ENCODE measurements at places on chromosomes 5 and 9.
A peak's percentile ranks its signal among the peaks of the same experiment; 100 is the strongest.

DNA sequence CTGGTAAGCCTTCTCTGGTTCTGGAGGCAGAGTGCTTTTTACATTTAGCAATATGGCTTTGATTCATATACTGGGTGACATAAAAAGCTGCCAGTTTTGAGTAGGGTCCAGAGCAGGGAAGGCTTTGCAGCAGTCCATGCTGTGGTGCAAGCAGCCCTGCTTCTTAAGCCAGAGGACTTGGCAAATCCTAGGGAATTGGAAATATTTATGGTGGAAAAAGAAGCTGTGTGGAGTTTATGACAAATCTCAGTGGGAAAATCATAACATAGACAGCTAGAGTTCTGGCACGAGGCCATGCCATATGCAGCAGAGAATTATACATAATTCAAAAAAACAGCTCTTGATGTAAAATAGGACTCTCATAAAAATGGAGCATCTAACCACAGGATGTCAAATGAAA, 536.4 kb downstream of the RASEF start:
- DNase-seq = no peak

DNA sequence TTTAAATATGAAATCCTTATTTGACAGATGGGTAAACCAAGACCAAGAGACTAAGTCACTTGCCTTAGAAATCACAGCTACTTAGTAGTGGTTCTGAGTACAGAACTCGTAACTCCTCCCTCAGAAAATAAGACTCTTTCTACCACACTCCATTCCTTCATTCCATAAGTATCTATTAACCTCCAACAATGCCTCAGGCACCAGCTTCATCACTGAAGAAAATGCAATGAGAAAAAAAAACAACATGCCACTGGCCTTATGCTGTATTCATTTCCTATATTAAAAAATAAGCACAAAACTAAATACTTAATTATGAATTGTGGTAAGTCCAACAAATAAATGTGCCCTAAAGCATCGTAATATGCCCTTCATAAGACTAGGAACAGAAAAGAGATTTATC, 13.5 kb upstream of the FREM1 start:
- DNase-seq = no peak

DNA sequence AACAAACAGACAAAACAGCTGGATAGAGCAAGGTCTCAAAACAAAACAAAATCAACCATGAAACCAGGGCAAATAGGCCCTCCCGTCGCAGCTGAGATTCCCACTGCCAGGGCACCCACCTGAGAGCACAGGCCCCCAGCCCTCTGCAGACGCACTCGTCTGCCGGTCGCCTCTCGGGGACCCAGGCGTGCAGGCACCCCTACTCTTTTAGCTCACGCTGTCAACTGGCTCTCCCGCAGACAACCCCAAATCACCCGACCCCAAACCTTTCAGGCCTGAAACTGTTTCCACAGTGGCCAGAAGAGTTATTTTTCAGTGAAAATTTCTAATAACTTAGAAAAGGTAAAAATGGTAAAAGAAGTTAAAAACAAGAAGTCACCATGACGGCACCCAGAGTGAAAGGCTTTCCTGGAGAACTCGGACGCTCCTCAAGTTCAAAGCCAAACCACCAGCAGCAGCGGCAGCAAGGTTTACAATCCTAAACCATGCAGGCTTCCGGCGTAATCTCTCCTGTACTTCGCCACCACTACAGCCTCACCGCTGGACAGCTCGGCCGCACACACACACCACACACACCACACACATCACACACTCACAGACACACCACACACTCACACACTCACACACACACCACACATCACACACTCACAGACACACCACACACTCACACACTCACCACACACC, 1.9 kb upstream of the UBE2QL1 start:
- DNase-seq = no peak

DNA sequence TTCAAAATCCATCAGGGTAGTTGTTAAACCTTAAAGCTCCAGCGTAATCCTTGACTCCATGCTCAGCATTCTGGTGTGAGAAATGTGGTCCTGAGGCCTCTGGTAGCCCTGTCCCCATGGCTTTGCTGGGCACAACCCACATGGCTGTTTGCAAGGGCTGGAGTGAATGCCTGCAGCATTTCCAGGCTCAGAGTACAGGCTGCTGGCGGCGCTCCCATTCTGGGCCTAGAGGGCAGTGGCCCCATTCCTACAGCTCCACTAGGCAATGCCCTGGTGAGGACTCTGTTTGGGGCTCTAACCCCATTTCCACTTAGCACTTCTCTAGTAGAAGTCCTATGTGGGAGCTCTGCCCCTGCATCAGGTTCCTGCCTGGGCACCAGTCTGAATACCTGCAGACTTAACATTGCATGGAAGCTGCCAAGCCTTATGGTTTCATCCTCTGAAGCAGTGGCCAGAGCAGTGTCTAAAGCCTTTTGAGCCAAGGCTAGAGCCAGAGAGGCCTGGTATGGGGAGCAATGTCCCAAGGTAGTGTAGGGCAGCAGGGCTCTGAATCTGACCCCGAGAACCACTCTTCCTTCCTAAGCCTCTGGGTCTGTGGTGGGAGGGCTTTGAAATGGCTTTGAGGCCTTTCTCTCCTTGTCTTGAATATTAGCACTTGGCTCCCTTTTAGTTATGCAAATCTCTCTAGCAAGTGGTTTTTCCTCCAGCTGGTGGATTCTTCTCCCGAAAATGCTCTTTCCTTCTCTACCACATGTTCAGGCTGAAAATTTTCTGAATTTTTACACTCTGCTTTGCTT, 5.8 kb upstream of the ALDH1A1 start:
- no peak for DNase-seq

DNA sequence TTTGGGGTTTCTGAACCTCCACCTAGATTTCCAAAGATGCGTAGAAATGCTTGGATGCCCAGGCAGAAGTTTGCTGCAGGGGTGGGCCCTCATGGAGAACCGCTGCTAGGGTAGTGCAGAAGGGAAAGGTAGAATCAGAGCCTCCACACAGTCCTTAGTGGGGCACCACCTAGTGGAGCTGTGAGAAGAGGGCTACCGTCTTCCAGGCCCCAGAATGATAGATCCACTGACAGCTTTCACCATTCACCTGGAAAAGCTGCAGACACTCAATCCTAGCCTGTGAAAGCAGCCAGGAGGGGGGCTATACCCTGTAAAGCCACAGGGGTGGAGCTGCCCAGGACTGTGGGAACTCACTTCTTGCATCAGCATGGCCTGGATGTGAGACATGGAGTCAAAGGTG, 13.3 kb upstream of the HSDL2 start:
- DNase-seq = no peak

- no peak for DNase-seq
These were observed 69.2 kb upstream of the MYO10 start for GRCh38 chr5:17005107-17005828.

DNA sequence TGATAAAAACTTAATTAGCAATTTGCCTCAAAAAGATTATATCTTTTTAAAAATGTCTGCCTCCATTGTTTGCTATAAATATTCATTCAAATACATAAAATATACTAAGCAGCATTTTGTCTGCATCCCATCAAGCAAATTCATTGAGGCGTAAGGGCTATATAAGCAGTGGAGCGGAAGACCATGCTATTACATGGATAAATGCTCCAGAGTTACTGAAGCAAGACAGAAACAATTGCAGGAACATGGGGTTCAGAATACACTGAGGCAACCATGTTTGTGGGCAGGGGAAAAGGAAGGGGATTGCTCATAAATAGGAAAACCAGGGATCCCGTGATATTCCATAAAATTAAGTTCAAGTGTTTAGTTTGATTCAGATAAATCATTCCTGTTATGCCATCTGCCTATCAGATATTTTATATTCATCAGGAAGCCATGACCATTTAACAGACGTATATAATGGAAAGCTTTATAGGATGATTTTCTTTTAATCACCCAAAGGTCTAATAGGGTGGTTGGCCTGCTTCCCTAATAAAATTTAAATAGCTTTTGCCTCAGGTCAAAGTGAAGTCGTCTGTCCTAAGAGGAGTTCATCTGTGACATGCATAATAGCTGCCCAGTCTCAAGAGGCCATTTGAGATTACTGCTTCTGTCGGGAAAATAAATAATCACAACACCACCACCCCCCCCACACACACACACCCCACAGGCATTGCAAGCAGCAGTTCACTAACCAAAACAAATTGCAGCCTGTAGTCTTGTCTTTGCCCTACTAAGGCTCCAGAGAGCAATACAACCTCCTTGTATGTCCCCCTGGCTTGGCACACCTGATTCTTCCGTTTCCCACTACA, 105.2 kb downstream of the RASEF start:
- DNase-seq = no peak

DNA sequence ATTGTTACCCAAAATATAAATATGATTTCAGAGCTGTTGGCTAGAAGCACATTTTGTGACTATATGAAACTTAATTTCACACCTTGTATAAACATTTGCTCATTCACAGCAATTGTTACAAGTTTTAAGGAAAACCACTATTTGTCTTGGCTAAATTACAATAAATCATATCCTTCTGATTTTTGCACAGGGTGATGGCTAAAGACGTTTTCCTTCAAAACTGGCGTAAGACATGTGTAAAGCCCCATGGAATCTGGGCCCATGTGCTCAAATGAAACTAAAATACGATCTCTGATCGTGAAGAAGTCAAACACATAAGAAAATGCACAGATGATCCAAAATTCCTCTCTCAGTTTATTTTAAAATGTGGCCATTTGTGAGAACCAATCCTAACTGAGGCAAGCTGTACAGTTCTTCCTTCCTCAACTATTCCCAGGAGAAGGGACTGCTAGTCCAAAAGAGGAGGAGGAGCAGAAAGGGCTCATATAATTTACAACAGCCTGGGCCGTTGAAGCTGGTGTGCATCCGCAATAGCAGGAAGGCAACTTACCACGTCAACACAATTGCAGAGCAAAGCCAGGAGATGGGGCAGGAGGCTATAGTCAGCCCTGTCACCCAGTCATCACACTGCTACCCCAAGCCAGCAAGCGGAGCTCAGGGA, 98.4 kb downstream of the MED27 start:
- DNase-seq = no peak

- no peak for DNase-seq
These were observed 2.4 kb upstream of the CCDC112 start for GRCh38 chr5:115298811-115299210.

- DNase-seq = no peak
These were observed 5.8 kb upstream of the NKD2 start for GRCh38 chr5:1002836-1003235.

- DNase-seq = peak; percentile 8
These were observed 18.8 kb downstream of the SMIM32 start for GRCh38 chr5:136174021-136174659.

- DNase-seq = no peak
These were observed at the start of gene UGT3A1 for GRCh38 chr5:35990941-35991611. Gene UGT3A1 (minus strand): TSS chr5:35991390. CDS start chr5:35991240, 150 bp downstream.

GRCh38 chr9:82147798-82148425, 159.3 kb downstream of the SPATA31D1 start:
- DNase-seq = no peak

- no peak for DNase-seq
These were observed 281.3 kb downstream of the ARHGAP26 start for GRCh38 chr5:143051244-143052058.

DNA sequence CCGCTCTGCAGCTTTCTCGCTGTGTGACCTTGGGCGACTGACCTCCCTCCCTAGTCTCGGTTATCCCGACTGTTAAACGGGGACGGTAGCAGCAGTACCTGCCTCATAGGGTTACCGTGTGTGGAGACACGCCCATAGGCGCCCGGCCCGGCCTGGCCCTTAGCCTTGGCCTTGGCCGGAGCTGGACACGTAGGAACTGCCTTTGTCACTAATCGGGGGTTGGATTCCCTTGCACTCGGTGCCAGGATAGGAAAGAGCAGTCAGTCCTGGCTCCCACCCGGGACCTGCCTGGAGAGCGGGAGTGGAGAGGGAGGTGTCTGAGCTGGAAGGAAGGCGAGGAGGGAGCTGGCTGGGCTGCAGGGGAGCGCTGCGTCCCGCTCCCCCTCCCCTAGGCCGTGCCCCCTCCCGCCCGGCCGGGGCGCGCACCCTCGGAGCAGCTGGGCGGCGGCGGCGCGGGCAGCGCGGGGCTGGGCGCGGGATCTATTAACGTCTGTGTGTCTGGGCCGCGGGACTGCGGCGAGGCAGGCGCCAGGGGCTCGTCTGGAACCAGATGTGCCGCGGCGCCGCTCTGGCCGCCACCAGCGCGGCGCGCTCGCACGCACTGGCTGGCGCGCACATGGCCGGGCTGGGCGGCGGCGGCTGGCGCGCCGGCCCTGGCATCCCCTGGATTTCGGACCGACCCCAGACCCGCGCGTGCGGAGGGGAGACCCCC, 31.7 kb downstream of the PRRX2 start:
- no peak for DNase-seq

GRCh38 chr9:121289772-121290370, 21.9 kb downstream of the GSN start:
- DNase-seq = no peak

DNA sequence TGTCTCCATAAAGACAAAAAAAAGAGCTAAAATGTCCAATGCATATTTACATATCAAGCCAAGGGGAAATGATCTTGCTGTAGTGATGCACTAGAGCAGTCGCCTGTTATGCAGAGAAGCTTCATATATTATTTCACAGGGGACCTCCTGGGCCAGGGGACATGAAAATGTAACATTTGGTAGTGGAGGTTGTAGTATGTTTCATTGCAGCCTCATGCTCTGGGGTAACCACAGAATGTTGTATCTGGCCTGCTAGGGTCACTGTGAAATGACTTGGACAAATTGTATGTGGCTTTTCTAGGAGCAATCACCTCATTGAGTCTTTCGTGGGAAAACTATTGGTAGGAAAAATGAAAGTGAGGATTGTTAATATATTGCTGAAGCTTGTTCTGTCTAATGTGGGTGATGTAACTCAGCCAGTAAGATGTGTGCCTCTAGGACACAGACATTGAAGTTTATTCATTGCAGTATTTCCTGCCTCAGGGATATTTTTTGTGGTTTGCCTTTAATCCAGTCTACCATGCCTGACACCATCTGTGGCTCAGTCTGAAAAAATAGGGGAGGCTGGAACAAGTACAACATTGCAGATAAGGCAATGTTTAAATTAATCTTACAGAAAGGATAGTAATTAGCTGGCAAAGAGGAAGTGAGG, 430.8 kb upstream of the TNC start:
- no peak for DNase-seq

DNA sequence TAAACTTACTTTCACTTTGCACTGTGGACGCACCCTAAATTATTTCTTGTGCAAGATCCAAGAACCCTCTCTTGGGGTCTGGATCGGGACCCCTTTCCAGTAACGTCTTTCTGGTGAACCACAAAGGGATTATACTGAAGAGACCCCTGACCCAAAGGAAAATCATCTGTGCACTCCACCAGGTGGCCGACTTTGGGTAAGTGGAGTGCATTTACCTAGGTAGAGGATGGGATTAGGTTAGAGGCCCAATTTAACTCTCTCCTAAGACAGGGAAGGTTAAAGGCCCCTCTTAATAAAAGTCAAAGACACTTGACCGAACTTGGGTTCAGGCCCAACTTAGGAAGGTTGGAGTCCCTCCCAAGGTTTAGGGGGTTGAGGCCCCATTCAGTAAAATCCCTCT, 8.2 kb upstream of the PAIP1 start:
- DNase-seq = no peak

- DNase-seq = no peak
These were observed 118.6 kb downstream of the SPEF2 start for GRCh38 chr5:35736280-35736679.

All from CD4-positive, alpha-beta T cell treated with Interleukin-21 for 1 hour (primary cell).